CD14-positive monocyte (primary cell): ENCODE measurements at places on chromosomes 4 and X.

- DNase-seq: no peak
Measured at GRCh38 chr4:123696687-123697086, 300.1 kb downstream of the SPRY1 start.

DNA sequence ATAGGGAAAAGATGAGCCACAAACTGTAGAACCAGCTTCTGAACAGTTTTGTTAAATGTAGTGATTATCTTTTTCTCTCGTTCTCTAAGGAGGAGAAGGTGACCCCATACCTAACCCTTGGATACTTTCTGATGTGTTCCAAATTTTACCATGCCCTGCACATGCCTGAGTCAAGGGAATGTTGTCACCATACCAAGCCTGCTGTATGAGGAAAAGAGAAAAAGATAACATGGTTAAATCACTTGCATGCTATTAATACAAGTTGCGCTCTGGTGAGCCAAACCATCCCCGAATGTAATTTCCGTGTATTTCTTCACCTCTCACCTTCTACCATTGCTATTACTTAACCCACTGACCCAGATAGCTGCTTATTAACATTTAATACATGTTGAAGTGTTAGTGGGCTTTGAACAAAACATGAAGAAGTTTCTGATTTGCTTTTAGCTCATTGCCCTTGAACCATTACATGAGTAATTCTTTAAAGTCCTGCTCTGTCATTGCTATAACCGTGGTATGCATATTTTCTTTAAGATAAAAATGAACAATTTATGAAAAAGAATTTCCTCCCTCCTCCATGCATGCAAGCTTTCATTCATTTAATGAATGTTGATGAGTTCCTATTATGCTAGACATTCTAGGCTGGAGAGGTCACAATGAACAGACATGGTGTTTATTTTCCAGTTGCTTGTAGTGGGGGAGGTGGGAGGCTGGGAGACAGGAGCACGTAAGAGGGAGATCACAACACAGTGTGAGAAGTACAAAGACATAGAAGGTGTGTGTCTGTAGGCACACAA lies 13.6 kb upstream of the KIT start:
- DNase-seq: no peak

GRCh38 chrX:132023896-132024386 lies 839 bp downstream of the STK26 start:
- peak; percentile 48 for DNase-seq

DNA sequence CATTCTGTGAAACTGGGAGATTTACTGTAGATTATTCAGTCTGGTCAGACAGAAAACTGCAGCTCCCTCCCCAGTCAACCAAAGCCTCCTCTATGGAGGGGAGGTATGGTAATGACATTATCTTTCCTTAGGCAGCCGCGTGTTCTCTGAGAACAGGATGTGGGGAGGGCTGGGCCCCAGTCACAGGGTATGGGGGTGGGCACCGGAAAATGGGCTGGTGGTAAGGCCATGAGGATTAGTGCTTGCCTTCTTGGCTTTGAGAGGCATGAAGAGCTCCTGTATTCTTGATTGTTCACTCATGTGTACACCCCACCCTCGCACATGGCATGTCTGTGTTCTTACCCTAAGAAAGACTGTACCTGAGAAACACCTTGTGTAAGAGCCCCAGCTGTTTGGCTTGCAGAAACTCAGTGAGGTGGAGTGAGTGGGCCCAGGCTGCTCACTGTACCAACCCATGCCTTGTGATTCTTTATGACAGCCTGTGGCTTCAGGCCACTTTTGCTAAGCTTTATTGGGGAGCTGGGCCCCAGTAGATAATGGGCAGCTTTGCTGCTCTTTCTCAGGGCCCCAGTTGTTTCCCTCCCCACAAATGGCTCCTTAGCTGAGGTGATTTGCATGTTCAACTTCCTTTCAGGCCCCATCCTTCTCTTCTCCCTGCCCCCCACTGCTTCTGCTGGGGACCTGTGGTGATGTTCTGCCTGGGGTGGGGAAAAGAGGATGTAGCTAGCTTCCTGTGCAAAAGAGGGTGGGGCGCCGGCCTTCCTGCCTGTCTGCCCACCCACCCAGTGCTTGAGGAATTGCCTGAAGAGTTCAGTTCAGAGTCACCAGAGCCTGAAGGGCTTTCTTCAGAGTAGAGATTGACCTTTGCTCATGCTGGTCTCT lies 30.7 kb downstream of the MSN start:
- peak; percentile 58 for DNase-seq

DNA sequence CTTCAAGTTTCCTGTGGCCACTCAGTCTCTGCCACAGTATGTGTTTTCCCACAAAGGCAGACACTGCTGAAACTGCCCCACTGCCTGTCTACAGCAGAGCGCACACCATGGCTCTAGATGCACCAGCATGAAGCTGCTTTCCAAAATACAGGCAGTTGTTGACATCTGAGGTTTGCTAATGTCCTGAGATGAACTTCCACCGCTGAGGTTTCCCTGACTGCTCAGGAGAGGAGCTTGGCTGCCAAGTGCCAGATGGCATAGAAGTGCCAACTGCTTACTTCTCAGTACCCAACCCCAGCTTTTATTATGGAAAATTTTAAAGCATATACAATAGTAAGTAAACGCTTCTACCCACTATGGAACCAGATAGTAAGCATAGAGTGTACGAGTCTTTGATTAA lies 61.0 kb upstream of the EXOC1L start:
- no peak for DNase-seq

DNA sequence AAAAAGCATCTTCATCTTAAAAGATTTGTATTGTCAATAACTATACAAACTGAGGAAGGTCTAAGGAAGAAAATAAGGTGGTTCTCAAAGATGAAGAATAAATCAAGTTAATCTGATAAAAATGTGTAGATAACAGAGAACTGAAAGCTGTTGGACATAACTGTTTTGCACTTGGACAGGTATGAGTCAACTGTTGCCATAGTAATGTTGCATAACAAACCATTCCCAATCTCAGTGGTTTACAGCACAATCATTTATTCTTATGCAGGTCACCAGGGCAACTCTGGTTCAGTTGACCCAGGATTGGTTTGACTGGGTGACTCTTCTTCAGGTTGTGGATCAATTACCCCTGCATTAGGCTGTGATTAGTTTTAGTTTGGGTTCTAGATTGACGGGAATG lies 2197.7 kb downstream of the ARAP2 start:
- DNase-seq: no peak

GRCh38 chr4:37872310-37872988 lies 18.4 kb upstream of the TBC1D1 start:
- no peak for DNase-seq

- no peak for DNase-seq
Measured at GRCh38 chr4:138609943-138610350, 367.8 kb upstream of the SLC7A11 start.

DNA sequence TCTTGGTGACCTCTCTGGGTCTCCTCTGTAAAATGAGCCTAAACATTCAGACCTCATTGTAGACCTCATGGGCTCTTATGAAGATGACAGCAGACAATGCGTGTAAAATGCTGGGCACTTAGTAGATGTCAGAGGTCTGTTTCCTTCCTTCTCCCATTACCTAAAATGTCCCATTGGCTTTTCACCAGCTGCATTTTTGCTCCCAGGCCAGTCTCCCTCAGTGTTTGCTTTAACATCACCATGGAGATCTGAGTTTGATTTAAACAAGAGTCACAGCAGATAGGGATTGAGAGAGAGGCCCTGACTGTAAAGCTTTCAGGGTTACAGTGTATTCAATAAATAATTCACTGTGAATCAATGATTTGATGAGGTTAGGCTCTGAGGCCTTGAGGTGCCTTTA lies 24.3 kb downstream of the PSAPL1 start:
- no peak for DNase-seq

- no peak for DNase-seq
Measured at GRCh38 chr4:56828784-56829535, 7.5 kb upstream of the SPINK2 start.

DNA sequence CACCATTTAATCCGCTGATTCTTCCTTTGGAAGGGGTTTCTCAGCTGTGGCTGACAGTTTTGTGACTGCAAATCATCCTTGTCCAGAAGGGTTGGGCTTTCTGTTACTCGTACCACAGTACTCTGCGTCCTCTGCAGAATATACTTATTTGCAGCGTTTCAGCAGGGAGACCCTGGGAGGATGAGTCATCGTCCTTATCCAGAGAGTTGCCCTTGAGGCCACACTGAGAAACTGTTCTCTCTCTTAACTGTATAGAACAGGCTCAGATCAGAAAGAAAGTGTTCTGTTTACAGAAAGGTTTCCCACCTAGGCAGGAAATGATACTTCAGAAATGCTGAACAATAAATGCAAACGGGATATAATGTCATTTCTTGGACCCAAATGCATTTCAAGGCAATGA lies 47.8 kb upstream of the DDX53 start:
- DNase-seq: no peak

- no peak for DNase-seq
Measured at GRCh38 chrX:54166915-54167314, 16.1 kb downstream of the FAM120C start.

DNA sequence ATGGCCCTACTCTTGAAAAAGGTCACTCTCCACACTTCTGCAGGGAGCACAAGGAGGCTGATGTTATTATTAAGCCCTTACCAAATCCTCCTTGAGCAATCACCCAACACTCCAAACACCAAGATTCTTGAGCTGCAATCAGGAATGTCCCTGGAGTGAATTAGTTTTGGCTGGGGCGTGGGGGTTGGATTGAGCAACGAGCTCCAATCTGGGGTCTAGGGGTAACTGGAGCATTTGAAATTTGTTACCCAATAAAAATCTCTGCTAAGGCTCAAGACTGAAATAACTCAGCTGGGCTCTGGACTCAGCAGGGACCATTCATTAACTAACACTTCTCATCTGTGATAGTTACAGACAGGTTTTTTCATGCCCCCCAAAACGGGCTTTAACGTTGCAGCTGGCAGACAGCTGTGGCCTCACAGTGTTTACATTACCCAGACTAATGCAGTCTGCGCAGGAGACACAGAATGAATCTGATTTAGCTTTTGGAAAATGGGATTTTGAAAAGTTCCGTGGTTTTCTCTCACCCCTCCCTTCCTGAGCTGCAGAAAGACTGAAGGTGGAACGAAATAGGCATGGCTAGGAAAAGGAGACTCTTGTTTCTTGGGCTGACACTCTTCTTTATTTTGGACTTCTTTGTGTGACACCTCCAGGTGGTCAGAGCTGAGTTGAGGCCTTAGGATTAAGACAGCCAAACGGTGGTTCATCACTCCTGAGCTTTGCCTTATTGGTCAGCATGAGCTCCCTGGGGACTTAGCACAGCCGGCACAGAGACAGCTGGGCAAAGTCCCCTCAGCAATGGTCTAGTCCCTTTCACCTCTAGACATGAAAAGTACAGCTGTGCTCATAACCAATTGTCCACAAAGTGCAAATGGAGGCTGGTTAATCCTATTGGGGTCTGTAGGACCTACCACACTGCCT lies 26.6 kb downstream of the PLAC1 start:
- no peak for DNase-seq

- DNase-seq: no peak
Measured at GRCh38 chrX:72142794-72143608, 11.3 kb upstream of the RTL5 start.

- DNase-seq: no peak
Measured at GRCh38 chrX:63751481-63751880, 33.5 kb downstream of the ARHGEF9 start.

GRCh38 chrX:15376956-15377355 lies 7.3 kb downstream of the VEGFD start:
- no peak for DNase-seq

DNA sequence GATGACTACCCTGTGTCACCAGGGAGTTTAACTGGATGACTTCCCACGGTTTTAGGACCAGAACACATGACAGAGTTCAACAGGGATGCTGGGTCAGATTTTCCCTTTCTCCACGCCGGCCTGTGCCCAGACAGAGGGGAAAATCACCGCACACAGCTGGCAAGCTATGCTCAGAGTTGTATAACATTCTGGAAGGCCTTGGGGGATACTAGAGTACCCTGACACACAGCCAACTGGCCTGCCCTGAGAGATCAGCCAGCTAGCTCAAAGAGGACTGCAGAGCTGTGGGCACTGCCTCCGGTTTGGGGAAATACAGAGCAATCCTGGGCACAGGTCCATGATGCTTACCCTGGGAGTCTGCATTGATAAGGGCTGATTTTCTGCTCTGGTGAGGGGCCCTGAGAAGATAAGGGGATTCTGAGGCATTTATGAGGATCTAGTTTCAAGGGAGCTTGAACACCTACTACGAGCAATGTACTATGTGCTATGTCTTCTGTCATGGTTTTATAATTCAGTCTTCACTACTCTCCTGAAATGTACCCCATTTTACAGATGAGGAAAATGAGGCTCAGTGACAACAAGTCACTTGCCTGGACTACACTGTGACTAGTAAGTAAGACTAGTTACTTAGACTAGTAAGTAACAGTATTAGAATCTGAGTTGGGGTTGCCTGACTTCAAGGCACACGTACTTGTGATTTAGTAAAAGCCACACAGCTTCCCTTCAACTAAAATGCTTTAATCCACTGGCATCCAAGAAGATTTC lies 14.7 kb downstream of the C4orf54 start:
- no peak for DNase-seq

DNA sequence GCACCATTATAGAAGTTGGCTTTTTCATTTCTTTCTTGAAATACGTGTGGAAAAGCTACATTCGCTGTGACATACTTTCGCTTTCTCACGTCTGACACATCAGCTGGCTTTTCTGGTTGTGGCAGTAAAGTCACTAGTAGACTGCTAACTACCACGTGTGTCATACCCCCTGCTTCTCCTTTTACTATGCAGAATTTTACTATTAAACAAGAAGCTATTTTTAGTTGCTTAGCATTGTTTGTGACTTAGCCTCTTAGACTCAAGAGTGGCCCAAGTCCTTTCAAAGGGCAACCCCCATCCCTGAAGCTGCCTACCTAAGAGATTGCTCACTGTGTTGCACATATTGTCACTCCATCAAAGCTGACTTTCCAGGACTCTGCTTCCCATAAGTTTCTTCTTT lies 2.1 kb upstream of the IL2 start:
- DNase-seq: peak; percentile 0

- no peak for DNase-seq
Measured at GRCh38 chr4:150181536-150181935, 103.3 kb downstream of the DCLK2 start.

GRCh38 chrX:120795301-120795700 lies 80.4 kb downstream of the CT47B1 start:
- no peak for DNase-seq
